ENCODE measurements at places on chromosomes 1 and 21.

DNA sequence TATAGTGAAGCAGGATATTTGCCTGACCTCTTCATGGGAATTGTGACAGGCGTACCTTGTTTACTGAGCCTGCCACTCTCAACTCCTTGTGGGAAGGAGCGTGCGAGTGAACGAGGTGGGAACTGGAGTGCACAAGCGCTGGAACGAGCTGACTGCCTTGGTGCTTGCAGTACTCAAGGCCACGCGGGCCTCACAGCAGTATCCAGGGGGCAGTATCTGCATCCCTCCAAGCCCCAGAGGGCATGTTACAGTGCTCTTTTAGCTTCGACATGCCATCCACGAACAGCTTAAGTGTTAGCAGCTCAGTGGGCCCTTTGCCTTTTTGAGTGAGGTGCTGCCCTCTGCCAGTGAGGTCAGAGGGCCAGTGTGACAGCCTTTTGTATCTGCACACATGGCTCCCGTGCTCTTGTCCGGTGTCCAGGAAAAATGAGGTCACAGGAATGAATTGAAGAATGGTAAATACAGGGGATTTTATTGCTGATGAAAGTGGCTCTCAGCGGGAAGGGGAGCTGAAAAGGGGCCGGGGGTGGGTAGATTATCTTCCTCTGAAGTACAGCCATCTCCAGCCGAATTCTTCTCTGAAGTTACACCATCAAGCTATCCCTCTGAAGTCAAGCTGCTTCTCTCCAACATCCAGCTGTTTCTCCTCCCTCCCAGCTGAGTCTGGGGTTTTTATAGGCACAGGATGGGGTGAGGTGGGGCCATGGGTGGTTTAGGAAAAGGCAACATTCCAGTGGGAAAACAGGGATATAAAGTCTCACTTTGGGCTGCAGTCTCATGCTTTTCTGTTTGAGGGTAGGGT, 69.3 kb downstream of the EPB41 start:
- no peak overlapping the region for H3K27ac ChIP-seq
- DNase-seq: no peak
- no peak overlapping the region for H3K4me3 ChIP-seq
- no peaks in the 10 kb centered on the region for H3K4me1 ChIP-seq

- no peak overlapping the region for H3K27ac ChIP-seq
- no peaks in the 10 kb centered on the region for H3K4me1 ChIP-seq
- no peak for DNase-seq
- no peak overlapping the region for H3K4me3 ChIP-seq
- no peaks in the 10 kb centered on the region for H3K27me3 ChIP-seq
- H3K36me3 ChIP-seq: no peaks in the 10 kb centered on the region
Measured at GRCh38 chr1:78603206-78603605, 17.0 kb upstream of the IFI44L start.

DNA sequence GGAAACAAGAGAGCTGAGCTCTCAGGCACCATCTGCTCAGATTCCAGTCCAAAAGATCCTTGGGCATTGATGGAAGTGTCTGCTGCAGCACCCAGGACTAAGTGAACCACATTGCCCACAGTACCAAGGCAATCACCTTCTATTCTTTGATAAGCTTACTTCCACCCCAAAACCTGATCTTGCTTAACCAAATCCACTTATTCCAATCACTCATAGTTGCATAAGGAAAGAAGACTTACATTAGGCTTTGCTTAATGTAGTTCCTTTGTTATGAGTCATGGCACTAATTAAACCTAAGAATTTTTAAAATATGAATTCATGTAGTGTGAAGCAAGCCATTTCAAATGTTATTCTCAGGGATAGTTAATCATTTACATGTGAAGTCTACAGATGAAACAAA, 84.5 kb downstream of the UCHL5 start:
- H3K27ac ChIP-seq: no peak overlapping the region
- H3K27me3 ChIP-seq: no peaks in the 10 kb centered on the region
- no peak overlapping the region for H3K4me3 ChIP-seq
- DNase-seq: no peak
- peaks cover 4% of the 10 kb centered on the region for H3K4me1 ChIP-seq
- no peaks in the 10 kb centered on the region for H3K36me3 ChIP-seq

- no peaks in the 10 kb centered on the region for H3K27me3 ChIP-seq
- no peaks in the 10 kb centered on the region for H3K36me3 ChIP-seq
- H3K4me1 ChIP-seq: no peaks in the 10 kb centered on the region
- no peak overlapping the region for H3K4me3 ChIP-seq
Measured at GRCh38 chr1:18494304-18494703, 13.6 kb downstream of the KLHDC7A start.

DNA sequence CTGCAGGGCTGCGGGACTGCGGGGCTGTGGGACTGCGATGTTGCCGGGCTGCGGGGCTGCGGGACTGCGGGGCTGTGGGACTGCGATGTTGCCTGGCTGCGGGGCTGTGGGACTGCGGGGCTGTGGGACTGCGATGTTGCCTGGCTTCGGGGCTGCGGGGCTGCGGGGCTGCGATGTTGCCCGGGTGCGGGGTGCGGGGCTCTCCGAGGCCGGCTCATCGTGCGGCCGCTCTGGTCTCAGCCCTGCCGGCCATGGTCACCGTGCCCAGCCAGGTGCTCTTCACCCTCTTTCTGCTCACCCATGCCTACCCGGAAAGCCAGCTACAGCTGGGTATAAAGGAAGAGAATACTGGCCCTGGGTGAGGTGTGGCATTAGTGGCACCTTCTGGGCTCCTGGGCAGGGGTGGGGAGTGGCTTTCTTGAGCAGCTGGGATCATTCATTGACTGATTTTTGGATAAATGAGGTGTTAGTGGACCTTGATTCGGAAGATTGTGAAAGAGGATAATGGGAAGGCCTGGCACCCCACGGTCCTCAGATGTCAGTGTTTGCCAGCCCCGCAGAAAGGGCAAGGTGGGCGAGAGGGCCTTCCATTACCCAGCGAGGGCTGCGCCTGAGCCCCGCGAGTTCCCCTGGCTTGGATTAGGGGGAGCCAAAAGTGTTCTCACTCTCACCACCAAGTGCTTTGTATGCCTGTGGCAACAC, 36.3 kb downstream of the COQ8A start:
- no peak overlapping the region for H3K27ac ChIP-seq
- no peaks in the 10 kb centered on the region for H3K27me3 ChIP-seq
- no peaks in the 10 kb centered on the region for H3K36me3 ChIP-seq

DNA sequence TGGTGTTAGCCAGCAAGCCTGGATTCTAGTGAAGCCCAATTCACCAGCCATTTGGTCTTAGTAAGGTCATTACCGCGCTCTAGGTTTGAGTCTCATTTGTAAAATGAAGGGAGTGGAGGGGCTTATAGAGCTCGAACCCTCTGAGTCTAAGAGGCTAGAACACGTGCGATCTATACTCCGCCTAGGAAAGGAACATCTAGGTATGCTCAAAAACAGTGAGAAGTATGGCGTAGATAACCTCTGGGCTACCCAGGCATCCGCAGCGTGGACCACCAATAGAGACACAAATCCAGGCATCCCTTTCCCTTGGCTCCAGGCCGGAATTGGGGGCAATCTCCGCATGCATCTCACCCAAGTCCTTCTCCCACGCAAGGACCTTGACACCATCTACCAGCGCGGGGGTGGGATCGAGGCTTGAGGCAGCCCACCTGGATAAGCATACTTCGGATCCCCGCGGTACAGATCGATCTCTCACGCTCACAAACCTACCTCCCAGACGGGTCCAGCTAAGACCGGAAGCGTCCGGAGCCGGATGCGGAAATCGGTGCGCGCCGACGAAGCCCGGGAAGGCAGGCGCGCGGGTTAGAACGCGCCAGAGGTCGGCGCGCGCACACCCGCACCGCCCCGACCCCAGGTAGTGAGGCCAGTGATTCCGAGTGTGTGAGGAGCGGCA, at the start of gene METTL25B:
TSS of gene METTL25B (plus strand) at position 544 of the 673 bp plus-strand sequence. CDS start 636 bp downstream, outside the sequence.
- peak within 1 kb of the TSS; percentile 99 for H3K27ac ChIP-seq
- peaks cover 59% of the 10 kb centered on the region for H3K4me1 ChIP-seq
- no peaks in the 10 kb centered on the region for H3K27me3 ChIP-seq
- no peaks in the 10 kb centered on the region for H3K36me3 ChIP-seq
- peak within 1 kb of the TSS; percentile 90 for H3K4me3 ChIP-seq

DNA sequence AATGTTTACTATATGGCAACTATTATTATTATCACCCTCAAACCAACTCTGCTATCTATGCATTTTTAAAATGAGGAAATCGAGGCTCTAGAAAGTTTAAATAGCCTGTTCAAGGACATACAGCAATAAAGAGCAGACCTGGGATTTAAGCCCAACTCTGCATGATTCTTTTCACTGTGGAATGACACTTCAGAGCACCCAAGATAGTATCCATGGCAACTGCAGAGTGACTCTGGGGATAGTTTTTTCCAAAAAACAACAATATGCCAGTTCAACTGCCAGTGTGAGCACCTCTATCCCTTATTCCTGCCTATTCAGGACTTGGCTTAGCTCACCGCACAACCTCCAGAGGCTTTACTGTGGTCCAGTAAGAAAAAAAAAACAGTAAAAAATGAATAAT, 293.9 kb downstream of the BRINP2 start:
- no peak overlapping the region for H3K4me3 ChIP-seq
- H3K27me3 ChIP-seq: no peaks in the 10 kb centered on the region
- H3K36me3 ChIP-seq: no peaks in the 10 kb centered on the region
- DNase-seq: no peak
- no peak overlapping the region for H3K27ac ChIP-seq

- H3K27me3 ChIP-seq: no peaks in the 10 kb centered on the region
- H3K4me1 ChIP-seq: no peaks in the 10 kb centered on the region
Measured at GRCh38 chr1:5140962-5141361, 486.6 kb downstream of the AJAP1 start.

DNA sequence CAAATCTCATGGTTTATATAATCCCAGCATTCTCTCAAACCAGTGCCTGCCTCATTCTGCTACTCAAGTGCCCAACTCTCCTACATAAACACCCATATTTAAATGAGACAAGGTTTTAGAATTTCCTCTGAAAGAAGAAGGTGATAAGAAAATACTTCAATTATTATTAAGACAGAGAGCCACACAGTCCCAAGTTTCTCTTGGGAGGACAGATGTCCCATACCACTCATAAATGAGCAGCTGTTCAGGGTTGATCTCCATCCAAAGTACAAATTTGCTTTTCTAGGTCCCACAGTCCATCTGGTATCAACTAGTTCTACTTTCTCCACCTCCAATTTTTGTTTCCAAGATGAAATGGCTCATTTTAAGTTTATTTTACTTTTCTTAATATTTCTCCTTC, 11.3 kb downstream of the DCAF8 start:
- peak overlapping the region; percentile 27 for H3K27ac ChIP-seq
- no peaks in the 10 kb centered on the region for H3K36me3 ChIP-seq
- H3K4me1 ChIP-seq: peaks cover 16% of the 10 kb centered on the region
- H3K27me3 ChIP-seq: no peaks in the 10 kb centered on the region

- H3K4me3 ChIP-seq: no peak overlapping the region
- no peaks in the 10 kb centered on the region for H3K4me1 ChIP-seq
- H3K36me3 ChIP-seq: no peaks in the 10 kb centered on the region
- no peaks in the 10 kb centered on the region for H3K27me3 ChIP-seq
- no peak overlapping the region for H3K27ac ChIP-seq
Measured at GRCh38 chr1:50271968-50272578, 151.2 kb downstream of the DMRTA2 start.

DNA sequence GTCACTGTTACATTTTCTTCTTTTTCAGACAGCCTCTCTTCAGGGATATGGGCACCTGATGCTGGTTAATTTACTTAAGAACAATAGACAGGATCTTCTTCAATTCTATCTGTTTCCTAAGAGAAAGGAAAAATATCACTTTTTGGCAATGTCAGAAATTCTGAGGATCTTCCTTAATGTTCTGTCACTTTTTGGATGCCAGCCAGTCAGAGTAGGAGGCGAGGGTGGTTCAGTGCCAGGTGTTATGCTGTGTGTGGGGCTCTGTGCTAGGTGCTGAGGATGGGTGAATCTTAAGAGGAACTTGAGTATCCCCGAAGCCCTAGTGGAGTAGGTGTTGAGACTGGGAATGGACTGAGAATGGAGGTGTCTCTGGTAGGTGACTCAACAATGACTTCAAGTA, 133.5 kb downstream of the UCK2 start:
- H3K4me1 ChIP-seq: no peaks in the 10 kb centered on the region
- H3K4me3 ChIP-seq: no peak overlapping the region
- H3K27ac ChIP-seq: no peak overlapping the region
- no peaks in the 10 kb centered on the region for H3K36me3 ChIP-seq
- no peak for DNase-seq
- no peaks in the 10 kb centered on the region for H3K27me3 ChIP-seq

GRCh38 chr1:11925938-11926292, 312 bp downstream of the KIAA2013 start:
- no peaks in the 10 kb centered on the region for H3K27me3 ChIP-seq
- DNase-seq: no peak
- H3K36me3 ChIP-seq: no peaks in the 10 kb centered on the region
- peak overlapping the region; percentile 62 for H3K4me3 ChIP-seq

GRCh38 chr1:200107004-200107470, 79.5 kb downstream of the NR5A2 start:
- no peak for DNase-seq
- H3K27me3 ChIP-seq: no peaks in the 10 kb centered on the region
- H3K36me3 ChIP-seq: no peaks in the 10 kb centered on the region
- H3K27ac ChIP-seq: no peak overlapping the region
